Dermis microvascular lymphatic vessel endothelial cell (primary cell): ENCODE measurements at places on chromosomes 5 and 9. TPM values are rescaled to one million over a fixed set of nuclear protein-coding genes. Genes with fewer than 3 reads are reported as not detected.

The BRIX1 gene
- 14.3 and 20.0 TPM in 2 replicates for total RNA-seq

The BARHL1 gene
- not detected in 2 replicates for total RNA-seq

The SEMA5A gene
- under 0.01 and 0.13 TPM in 2 replicates for total RNA-seq

The PCDHGA6 gene
- 1.2 and 2.4 TPM in 2 replicates for total RNA-seq

The PKD2L2 gene
- not detected in 2 replicates for total RNA-seq

The PIK3R1 gene
- 26.1 and 41.7 TPM in 2 replicates for total RNA-seq

The SMAD5 gene
- 29.0 and 38.6 TPM in 2 replicates for total RNA-seq

The AJM1 gene
- total RNA-seq = 0.51 and 0.89 TPM in 2 replicates

The BAAT gene
- total RNA-seq = under 0.01 TPM in 1 of 2 replicates, not detected in the other

The PCDHGC5 gene
- 0.26 and 0.51 TPM in 2 replicates for total RNA-seq

The MYOT gene
- not detected in 2 replicates for total RNA-seq

The PHF24 gene
- total RNA-seq = under 0.01 TPM in 1 of 2 replicates, not detected in the other

The FAM151B gene
- total RNA-seq = 1.9 and 2.3 TPM in 2 replicates

The ACOT12 gene
- not detected in 2 replicates for total RNA-seq

The TSSK1B gene
- total RNA-seq = not detected in 2 replicates

GRCh38 chr5:127839072-127839471 lies 135.9 kb downstream of the CCDC192 start:
- DNase-seq = peak; percentile 19

DNA sequence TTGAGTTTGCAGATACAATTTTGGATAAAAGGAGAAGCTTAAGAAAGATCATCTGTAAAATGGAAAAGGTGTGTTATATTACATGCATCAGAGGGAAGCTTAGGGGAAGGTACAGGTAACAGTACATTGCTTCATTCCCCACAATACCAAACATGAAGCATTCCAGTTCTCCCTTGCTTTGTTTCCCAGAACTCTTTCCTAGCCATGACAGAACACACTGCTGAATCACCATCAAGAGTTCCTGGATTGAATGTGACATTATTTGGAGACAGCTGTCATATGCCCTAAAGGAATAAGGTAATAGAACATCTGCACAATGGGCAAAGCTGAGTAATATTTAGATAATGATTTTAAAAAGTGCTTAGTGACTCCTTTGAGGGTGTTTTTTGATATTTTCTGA lies 303.5 kb upstream of the ST8SIA4 start:
- DNase-seq = no peak

- DNase-seq = no peak
These were observed 69.5 kb downstream of the NIPBL start for GRCh38 chr5:36946101-36946500.

GRCh38 chr9:38432922-38433510 lies 8.8 kb upstream of the IGFBPL1 start:
- peak; percentile 49 for DNase-seq

GRCh38 chr5:173472164-173472563 lies 143.9 kb upstream of the STC2 start:
- DNase-seq = peak; percentile 73

DNA sequence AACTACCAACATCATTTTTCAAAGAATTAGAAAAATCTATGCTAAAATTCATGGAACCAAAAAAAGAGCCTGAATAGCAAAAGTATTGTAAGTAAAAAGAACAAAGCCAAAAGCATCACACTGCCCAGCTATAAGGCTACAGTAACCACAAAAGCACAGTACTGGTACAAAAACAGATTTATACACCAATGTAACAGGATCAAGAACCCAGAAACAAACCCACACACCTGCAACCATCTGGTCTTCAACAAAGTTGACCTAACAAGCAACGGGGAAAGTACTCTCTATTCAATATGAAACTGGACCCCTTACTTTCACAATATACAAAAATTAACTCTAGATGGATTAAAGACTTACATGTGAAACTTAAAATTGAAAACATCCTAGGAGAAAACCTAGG lies 94.2 kb upstream of the TARS1 start:
- no peak for DNase-seq

GRCh38 chr5:156515803-156516360 lies 188.9 kb downstream of the SGCD start:
- no peak for DNase-seq

GRCh38 chr5:103889500-103890209 lies 327.1 kb upstream of the NUDT12 start:
- no peak for DNase-seq

DNA sequence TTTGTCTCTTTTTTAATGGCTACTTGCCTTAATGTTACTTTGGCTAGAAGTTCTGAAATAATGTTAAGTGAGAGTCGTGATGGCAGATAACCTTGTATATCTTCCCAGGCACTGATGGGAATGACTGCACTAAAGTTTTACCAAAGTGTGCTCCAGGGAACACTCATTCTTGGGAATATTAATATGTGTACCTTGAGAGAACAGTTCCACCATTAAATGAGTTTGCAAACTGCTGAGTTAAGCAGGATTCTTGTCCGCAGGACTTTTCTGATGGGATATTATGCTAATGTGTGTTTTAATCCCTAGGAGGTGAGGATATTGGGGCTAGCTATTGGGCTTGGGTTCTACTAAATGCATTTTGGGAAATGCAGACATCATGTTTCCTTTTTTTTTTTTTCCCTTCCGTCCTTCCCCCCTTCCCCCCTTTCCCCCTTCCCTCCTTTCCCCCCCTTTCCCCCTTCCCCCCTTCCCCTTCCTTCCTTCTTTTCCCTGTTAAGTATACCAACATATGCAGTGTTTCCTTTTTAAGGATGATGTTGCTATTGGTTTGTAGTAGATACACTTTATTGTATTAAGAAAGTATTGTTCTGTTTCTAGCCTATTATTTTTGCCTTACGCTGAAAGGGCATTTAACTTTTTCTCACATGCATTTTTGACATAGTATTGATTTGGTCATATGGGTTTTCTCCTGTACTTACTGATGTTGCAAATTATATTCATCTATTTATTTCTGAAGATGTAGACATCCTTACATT lies 15.5 kb downstream of the ZBTB34 start:
- DNase-seq = no peak

GRCh38 chr9:38371495-38371894 lies 21.0 kb upstream of the ALDH1B1 start:
- DNase-seq = peak; percentile 11

DNA sequence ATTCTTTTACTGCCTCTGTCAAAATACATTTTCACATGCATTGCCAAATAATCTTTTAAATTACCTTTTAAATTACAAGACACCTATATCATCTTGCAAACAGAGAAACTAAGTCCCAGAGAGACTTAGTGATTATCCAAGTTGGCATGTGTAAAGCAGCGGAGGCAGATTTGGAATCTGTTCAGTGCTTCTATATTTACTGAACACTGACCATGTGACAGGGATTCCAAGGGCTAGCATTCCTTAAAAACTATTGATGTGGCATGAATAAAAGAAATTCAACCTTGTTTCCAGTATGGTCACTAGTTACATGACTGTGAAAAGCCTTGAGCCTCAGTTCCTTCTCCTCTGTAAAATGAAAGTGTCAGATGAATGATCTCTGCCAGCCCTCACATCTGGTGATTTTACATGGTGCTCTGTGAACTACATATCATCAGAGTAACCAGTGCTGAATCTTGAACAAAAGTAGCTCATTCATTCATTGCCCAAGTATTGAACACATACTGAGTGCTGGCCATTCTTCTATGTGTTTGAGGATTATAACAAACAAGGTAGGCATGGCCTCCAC lies 71.9 kb upstream of the PPP1R2B start:
- no peak for DNase-seq

DNA sequence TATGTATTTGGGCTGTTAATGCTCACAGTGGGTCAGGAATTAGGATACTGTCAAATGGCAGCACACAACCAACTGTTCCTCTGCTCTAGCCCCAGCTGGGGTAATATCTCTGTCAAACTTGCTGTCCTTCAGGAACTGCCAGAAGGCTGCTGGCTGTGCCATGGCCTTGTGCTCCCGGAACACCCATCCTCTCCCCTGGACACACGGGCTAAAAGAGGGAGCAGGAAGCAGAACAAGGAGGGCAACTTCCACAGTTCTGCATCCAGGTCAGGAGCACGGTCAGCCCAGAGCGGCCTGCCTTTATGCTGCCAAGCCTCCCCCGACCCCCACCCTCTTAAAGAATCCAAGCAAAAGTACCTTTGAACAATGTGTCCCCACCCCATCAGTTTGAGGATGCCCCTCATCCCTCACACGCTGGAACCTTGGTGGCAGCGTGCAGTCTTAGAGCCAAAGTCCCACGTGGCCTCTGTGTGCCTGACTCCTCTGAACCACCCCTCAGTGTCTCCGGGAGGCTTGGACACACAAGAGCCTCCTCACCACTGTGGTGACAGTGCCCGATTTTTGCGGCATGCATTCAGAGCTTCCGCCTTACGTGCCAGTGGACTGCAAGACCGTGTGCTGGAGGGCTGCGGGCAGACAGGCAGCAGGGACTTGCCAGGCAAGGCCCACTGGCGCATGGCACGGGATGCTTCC lies 60.8 kb downstream of the PSMB7 start:
- DNase-seq = no peak

DNA sequence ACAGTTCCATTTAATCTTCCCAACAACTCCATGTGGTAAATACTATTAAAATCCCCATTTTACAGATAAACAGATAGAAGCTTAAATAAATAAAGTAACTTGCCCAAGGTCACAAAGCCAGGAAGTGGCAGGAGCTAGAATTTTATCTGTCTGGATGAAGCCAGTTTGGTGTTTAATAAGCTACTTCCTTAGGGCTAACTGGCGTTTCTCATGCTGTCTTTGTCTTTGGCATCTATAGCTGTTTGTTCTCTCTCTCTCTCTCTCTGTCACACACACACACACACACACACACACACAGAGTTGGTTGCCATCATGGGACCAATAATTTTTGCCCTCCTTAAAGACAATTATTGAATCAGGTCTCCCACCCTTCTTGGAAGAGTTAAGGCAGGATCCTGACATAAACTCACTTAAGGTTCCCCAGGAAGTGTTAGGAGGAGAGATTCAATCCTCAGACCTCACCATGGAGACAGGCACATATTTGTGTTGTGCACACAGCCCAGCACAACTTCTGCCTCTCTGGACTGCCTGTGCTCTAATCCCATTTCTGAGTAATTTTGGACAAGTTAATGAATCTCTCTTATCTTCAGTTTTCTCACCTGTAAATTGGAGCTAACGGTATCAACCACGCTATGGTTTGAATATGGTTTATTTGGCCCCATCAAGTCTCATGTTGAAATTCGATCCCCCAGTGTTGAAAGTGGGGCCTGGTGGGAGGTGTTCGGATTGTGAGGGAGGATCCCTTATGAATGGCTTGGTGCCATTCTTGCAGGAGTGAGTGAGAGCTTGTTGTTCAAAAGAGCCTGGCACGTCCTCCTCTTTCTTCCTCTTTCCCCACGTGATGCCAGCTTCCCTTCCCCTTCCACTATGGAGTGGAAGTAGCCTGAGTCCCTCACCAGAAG lies 8.3 kb upstream of the ADRA1B start:
- no peak for DNase-seq

DNA sequence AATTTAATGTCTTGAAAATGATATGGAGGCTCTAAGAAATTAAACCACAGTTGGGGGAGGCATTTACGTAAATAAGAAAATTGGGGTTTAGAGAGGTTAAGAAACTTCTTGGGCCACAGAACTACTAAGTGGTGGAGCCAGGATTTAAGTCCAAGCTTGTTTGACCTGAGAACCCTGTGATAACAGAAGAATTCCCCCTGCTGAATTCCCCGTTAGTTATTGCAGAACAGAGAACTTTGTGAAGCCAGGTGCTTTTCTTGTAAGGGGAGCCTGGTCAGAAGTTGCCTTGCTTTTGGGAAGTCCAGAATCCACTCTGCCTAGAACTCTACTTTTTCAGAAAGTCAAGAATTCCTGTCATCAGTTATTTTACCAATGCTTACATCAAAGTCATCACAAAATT lies 309.3 kb upstream of the SEMA6A start:
- DNase-seq = no peak

GRCh38 chr5:147904110-147904509 lies 2.2 kb downstream of the C5orf46 start:
- DNase-seq = no peak

- no peak for DNase-seq
These were observed 40.5 kb downstream of the PTTG1 start for GRCh38 chr5:160462167-160462566.

- no peak for DNase-seq
These were observed 315.2 kb upstream of the ACO1 start for GRCh38 chr9:32069169-32069813.

- DNase-seq = no peak
These were observed 97.9 kb upstream of the LPAR1 start for GRCh38 chr9:111136180-111136579.

GRCh38 chr9:81118416-81118815 lies 570.9 kb downstream of the TLE1 start:
- no peak for DNase-seq

- no peak for DNase-seq
These were observed 10.2 kb downstream of the FAM163B start for GRCh38 chr9:133598978-133599377.

DNA sequence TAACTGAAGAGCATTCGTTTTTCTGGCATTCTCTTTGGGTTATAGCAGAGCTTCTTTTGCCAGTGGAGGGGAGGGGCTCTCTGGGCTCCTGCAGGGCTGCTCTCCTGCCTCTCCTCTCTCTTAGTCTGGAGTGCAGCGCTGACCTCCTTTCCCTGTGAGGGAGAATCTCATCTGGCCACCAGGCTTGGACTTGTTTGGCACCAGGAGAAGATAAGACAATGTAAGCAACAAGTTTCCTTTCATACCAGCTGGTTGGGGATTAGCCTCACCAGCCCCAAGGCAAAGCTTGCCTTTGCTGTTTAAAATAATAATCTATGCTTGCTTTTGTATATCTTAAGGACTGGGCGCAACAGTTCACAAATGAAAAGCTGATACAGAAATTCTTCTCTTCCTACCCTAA lies 196.4 kb downstream of the TLE4 start:
- DNase-seq = no peak

GRCh38 chr9:137685741-137686420 lies 67.1 kb downstream of the EHMT1 start:
- no peak for DNase-seq
